ENCODE measurements at places on chromosomes 5 and 9.

- peak; percentile 12 for DNase-seq
Observed at GRCh38 chr5:150122158-150122510, 33.5 kb downstream of the PDGFRB start.

- no peak for DNase-seq
Observed at GRCh38 chr9:136671254-136671614, 8.5 kb downstream of the EGFL7 start.

DNA sequence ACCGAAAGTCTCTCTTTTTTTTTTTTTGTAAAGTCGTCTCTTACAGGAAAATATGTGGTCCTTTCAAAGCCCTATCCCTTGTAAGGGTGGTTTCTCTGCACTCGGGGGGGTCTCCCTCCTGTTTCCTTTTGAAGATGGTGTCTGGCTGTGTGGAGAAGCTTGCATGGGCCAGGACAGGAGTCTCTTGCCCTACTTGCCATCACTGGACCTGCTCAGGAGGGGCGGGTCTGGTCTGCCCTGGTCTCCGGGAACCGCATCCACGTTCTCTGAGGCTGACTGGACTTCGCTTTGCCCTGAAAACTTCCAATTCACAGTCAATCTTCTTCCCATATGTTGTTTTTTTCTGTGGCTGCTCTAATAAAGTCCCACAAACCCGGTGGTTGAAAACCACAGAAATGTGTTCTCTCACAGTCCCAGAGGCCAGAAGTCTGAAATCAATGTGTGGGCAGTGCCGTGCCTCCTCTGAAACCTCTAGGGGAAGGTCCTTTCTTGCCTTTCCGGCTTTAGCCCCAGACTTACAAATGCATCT lies 92.9 kb upstream of the IER5L start:
- DNase-seq: no peak

GRCh38 chr5:146363161-146363874 lies 24.7 kb downstream of the POU4F3 start:
- no peak for DNase-seq

DNA sequence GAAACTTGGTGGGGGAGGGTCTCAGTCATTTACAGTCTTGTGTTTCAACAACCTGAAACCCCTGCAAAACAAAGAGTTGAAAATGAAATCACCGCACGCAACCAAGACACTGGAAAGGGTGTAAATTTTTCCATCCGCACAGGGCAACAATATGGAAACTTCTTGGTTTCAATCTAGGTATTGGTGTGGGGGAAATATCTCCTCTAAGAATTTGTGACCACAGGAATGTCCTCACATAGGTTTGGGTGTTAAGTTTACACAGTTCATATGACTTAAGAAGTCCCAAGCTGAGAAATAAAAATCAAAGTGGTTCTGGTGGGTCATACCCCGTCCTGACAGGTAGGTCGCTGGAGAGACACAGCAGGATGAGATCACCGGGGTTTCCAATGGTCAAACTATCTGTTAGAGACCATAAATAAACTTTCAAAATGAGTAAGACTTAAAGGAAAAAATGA lies 51.9 kb upstream of the PIP5K1B start:
- peak; percentile 23 for DNase-seq

DNA sequence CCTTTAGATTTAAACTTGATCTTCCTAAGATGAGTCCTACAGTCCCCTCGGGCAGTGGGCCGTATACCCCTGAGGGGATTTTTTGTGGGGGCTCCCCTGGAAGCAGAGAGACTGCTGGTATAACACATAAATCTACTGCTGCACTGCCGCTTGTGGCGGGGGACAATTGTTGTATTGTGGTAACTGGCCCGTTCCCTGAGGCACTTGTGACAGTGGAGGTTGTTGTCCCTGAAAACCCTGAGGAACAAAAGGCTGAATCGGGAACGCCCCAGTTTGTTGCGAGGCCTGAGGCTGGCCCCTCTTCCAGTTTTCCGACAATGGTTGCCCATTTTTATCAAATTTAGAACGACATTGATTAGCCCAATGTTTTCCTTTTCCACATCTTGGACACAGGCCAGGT lies 4.7 kb upstream of the TMEM141 start:
- no peak for DNase-seq

GRCh38 chr5:80318212-80318611 lies 1.6 kb upstream of the SPZ1 start:
- DNase-seq: no peak

DNA sequence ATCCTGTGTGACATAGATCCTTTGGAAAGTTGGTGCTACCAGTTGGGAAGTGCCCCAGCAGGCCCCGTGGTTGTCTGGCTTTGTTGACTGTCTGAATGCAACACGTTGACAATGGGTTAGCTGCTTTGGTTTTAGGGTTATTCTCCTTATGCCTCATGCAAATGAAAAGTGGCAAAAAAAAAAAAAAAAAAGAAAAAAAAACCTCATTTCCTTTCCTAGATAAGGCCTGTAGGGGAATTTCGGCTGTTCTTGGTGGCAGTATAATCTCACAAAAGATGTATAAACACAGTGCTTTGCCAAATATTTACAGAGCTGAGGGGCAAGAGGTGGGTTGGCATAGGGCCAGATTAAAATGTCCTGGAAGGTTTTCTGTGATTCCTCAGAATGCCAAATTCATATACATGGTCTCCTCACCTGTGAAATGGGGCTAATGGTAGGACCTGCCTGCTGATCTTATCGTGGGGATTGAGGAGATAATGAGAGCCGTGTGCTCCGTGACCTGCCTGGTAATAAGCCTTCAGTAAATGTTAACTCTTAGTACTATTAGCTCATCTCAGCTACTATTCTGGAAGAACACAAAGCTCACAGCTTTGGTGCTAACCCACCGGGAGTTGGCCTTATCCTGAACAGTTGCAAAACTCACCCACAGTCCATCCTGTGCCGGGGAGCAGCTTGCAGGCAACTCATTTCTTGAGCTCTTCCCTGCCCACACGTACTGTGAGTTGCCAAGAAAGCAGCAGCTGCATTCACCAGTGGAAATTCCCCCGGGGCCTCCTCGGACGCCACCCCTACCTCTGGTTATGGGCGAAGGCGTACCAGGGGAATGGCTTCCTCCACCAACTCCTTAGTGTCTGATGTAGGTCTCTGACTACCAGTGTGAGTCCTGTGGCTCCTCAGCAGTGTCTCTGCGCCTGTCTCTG lies 220.3 kb downstream of the NR3C1 start:
- DNase-seq: peak; percentile 64

GRCh38 chr5:9841516-9842170 lies 211.5 kb upstream of the TAS2R1 start:
- no peak for DNase-seq

GRCh38 chr9:94167376-94167890 lies 83.2 kb downstream of the PTPDC1 start:
- DNase-seq: no peak

DNA sequence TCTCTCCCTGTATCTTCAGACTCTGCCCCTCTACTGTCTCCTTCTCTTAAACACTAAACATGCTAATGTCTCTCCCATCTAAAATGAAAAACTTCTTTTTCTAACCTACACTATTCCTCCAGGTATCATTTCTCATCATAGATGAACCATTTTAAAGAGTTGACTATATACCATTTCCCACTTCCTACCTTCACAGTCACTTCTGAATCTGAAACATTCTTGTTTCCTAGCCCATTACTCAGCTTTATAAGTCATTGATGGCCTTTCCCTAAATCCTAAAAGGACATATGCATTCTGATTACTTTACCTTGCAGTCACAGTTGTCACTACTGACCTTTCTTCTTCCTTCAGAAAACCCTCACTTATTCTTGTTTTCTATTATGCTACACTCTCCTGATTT lies 118.2 kb downstream of the SSBP2 start:
- no peak for DNase-seq

GRCh38 chr9:82584349-82584863 lies 478.5 kb downstream of the RASEF start:
- no peak for DNase-seq

DNA sequence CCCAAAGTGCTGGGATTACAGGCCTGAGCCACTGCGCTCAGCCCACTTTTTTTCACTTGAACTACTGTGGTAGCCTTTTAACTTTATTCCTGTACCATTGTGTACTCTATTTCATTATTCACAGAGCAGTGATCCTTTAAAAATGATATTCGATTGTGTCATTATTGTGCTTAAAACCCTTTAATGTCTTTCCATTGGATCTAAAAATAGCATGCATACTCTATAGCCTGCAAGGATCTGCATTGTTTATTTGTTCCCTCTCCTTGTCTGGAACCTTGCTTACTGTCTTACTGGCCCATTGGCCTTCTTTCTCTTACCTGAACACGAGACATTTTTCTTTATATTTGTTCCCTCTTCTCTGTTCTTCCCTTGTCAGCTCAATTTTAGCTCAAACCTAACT lies 15.7 kb downstream of the GPBP1 start:
- DNase-seq: no peak

DNA sequence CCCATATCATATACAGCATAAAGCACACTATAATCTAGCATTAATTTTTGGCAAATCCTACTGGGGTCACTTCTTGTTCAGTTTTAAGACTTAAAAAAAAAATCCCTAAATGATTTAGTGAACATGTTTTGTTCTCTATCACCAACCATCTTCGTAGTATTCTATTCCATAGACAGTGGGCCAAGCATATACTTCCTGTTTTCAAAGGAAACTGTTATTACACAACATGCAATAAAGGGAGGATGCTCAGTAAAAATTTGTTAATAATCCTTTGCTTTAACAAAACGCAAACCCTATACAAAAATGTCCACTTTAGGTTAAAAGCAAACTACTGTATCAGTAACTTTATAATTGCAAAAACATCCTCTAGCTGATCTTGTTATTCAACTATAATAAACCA lies 13.0 kb downstream of the CCNH start:
- DNase-seq: no peak

DNA sequence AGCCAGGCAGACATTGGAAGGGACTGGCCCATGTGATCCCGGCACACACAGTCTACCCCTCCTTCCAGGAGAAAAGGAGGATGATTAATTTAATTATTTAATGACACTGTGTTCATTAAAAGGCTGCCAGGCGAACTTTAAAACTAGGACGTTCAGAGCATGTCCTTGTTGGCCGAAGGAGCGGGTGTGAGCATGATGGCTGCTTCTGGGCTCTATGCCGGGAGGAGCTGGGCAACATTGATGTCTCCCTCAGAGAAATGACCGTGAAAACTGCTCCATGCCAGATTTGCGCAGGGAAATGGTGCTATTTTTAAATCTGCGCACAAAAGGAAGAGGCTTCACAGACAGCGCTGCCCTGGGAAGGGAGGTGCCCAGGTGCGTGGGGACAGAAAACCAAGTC lies 284.9 kb upstream of the IRX4 start:
- DNase-seq: no peak

DNA sequence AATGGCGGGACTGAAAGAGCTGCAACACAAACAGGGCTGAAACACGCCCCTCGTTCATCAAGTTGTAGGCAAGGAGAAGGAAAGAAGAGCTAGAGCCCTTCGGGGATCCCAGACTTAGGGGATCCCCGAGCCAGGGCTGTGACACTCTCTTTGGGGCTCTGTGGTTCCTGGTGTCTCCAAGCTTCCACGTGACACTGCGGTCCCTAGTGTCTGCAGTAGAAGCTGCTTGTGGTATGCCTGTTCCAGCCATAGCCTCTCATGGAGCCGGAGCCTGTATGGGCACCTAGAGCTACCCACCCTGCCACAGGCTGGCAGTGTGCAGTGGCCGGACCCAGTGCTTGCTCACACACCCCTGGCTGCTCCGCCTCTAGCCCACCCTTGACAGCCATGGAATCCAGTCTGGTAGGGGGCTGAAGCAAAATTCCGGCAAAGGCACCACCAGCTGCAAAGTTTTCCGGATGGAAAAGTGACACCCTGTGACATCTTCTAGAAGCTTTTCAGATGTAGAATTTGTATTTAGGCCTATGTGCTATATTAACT lies 1439.6 kb upstream of the ACO1 start:
- no peak for DNase-seq

DNA sequence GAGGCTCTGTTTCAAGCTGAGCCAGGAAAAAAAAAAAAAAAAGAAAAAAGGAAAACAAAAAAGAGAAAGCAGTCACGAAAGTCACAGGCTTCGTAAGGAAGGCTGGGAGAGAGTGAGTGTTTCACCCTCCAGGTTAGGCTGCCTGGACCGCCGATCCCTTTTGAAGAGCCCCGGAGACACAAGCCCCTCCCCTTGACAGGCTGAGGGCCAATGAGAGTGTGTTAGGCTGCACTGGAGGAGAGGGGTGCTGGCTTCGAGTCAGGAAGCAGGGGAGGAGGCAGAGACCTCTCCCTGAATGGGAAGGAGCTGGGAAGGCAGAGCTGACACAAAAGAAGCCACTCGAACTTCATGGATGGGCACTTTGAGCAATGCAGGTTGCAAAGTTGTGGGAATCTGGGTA lies at the start of gene NMUR2:
Gene NMUR2, minus strand, starts transcription at position 135 of the 400 bp plus-strand sequence. CDS start 166 bp downstream, outside the sequence.
- no peak for DNase-seq

- no peak for DNase-seq
Observed at GRCh38 chr5:61604076-61605025, 272.3 kb downstream of the ZSWIM6 start.

DNA sequence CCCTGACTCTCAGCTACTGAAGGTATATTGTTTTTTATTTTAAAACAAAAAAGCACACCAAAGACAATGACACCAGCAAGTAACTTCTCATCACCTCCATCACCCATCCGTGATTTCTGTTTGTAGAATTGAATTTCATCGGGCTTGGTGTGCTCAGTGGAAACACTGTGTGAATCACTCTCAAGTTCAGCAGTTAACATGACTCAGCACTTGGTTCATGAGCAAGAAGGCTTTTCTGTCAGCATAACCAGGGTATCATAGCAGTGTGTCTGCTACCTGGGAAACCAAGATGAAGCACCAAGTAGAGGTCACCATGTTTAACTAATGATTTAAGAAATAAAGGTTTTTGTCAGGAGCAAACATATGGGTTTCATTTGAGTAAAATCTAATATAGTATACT lies 123.7 kb downstream of the INSYN2B start:
- DNase-seq: no peak

GRCh38 chr9:121282277-121283079 lies 14.5 kb downstream of the GSN start:
- DNase-seq: no peak

DNA sequence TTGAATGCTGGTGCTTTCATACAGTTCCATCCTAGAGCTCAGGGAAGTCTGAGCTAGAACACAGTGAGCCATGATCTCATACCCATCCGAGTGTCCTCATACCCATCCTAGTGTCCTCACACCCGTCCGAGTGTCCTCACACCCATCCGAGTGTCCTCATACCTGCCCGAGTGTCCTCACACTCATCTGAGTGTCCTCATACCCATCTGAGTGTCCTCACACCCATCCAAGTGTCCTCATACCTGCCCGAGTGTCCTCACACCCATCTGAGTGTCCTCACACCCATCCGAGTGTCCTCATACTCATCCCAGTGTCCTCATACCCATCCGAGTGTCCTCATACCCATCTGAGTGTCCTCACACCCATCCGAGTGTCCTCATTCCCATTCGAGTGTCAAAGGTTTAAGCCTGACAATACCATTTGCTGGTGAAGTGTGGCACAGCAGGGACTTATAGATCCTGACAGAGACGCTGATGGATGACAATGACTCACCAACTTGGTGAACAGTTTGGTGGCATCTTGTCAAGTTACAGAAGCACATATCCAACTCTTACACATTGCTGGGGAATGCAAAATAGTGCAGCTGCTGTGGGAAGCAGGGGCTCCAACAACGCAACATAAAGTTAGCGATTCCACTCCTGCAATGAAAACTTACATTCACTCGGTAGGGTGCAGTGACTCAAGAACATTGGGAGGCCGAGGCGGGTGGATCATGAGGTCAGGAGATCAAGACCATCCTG lies 77.0 kb upstream of the COL5A1 start:
- DNase-seq: no peak

Data from stimulated activated CD4-positive, alpha-beta T cell treated with anti-CD3 and anti-CD28 coated beads, TNF-alpha, amount 100 ng/mL, for 48 hours (primary cell).